ENCODE measurements at places on chromosomes 4 and X.
A peak's percentile ranks its signal among the peaks of the same experiment; 100 is the strongest.

- no peak for DNase-seq
These were observed 362.9 kb downstream of the PDGFC start for GRCh38 chr4:156608651-156609050.

GRCh38 chr4:122830426-122831095, 3.9 kb downstream of the FGF2 start:
- DNase-seq = no peak

GRCh38 chr4:163554870-163555465, 60.5 kb downstream of the TMA16 start:
- DNase-seq = no peak

- no peak for DNase-seq
These were observed 156.5 kb downstream of the NHS start for GRCh38 chrX:17531500-17531899.

DNA sequence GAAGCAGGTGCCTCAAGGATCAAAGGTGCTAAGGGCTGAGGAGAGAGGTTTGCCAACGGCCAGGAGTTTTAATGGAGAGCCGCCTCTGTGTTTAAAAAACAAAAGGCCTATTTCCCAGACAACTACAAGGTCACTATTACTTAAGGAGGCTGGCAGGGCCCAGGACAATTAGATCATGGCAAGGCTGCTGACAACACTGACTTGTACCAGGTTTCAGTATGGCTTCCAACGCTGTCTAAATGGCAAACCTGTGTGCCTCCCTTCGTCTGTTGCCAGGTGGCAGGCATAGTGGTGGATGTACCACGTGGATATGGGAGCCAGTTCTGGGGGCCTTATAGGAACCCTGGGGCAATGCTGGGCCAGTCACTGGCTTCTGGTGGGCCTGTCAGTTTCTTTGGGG, 41.0 kb downstream of the NSG1 start:
- no peak for DNase-seq

- no peak for DNase-seq
These were observed 101.4 kb downstream of the AFAP1 start for GRCh38 chr4:7838136-7838782.

- DNase-seq = no peak
These were observed 107.1 kb downstream of the TMEM131L start for GRCh38 chr4:153573221-153573620.

- no peak for DNase-seq
These were observed 118.9 kb upstream of the MED14 start for GRCh38 chrX:40854242-40854641.

GRCh38 chrX:125444659-125445058, 125.0 kb downstream of the TEX13C start:
- DNase-seq = no peak

DNA sequence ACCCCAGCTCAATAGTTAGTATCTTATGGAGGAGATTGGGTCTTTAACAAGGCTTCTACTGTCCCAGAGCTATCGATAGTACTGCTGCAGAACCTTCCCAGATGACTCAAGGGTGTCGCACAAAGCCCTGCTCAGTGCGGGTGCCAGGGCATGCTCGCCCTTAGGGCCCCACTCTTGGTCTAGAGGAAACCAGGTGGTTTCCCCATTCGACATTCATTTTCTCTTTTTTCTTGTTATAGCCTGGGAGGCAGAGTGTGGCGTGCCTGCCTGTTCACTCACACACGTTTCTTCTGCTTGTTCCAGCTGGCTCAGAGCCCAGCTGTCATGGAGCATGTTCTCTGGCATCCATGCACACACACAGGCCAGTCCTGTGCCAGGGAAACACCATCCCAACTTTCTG, 144.5 kb downstream of the SMIM20 start:
- peak; percentile 24 for DNase-seq

- peak; percentile 2 for DNase-seq
These were observed 61.4 kb downstream of the WFS1 start for GRCh38 chr4:6331018-6331417.

DNA sequence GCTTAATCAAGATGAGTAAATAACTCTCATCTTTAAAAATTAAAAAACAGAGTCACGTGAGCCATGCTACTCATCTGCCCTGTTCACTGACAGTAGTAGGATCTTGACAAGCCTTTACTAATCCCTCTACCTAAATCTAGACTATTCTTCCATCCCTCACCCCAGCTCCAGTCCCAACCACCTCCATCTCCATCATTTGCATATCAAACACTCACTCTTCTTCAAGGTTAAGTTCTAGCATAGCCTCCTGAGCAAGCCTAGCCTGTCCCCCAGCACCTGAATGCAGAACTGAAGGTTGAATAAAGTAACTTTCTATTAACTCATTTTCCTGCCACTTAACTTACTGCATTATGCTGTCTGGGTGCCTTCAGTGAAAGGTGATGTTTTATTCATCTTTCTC, 72.5 kb downstream of the YIPF7 start:
- DNase-seq = no peak

- DNase-seq = no peak
These were observed 501.7 kb upstream of the TENM3 start for GRCh38 chr4:181741513-181741912.

- DNase-seq = no peak
These were observed 63.0 kb downstream of the ZNF732 start for GRCh38 chr4:242121-242848.

DNA sequence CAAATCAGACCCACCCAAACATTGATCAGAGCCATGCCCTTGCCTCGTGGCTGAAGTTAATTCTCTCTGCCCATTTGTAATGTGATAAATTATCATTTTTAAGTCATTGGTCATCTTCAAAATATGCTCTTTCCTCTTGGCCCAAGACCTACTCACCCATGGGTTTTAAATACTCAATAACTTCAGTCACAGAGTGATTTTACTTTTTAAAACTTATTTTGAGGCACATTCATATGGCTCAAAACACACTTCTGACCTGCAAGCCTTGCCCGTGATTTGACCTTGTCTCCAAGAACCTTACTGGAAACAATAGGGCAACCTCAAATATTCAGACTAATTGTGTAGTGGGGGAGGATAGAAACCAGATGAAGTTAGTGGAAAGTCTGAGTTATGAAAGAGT, 176.2 kb upstream of the LNX1 start:
- no peak for DNase-seq

DNA sequence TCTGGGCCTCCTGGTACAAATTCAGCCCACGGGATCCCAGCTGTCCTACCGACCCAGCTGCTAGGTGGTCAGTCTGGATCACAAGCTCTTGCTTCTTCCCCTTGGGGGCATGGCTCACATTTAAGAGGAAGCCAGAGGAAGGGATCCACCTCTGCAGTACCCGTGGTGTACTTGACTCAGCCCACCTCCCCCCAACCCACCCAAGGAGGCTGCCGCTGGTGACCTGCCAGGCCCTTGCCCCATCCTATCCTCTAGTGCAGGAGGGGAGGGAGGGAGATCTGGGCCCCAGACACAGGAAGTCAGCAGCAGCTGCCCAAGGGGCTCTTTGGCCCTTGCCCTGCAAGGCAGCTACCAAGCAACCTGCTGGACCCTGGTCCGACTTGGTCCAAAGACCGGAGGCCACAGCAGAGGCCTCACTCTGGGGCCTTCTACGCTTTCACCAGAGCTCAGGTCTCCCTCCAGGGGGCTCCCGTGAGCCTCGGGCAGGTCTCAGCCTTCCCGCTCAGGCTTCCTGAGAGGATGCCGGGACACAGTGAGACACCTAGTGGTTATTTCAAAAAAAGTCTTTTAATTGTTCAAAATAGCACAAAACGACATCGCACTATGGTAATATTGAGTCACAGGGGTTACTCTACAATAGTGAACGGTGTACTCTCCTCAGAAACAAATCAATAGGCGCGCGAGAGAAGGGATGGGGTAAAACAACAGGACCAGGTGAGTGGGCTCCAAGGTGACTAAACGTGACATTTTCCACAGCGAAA, 2.7 kb upstream of the RENBP start:
- DNase-seq = peak; percentile 74

DNA sequence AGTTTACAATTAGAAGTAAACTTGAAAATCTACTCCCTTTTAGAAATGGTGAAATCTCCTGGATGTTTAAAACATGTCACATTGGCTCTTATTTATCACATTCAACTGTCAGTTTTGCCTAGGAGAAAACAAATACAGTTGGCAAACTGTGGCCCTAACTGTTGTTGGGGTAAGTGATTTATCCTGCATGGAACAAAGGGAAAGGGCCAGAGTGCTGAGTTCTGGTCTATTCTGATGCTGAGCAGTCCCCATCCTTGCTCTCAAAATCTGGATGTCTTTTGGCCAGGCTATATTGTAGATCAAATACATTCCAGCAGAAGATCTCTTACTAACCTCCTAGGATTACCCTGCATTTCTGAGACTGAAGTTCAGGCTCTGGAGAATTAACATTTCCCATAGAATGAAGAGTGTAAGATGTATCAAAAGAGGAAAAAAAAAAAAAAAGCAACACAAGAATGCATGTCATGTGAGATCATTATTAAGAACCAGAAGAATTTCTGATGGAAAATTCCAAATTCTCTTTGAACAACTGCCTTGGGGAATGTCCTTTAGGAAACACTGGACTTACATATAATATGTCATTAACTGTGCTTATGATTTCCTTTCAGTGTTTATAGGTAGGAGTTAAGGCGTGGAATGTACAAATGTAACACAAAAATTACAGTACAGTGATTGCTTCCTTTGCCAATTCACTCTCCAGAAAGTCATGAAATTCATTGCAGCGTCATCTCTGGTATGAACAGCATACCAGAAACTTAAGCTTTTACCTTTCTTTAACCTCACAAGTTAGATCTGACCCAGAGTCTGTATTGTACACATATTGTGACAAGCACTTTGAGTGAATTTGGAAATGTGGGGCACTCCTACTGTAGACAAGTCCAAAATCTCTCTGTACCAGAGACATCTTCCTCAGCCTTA, 1012.5 kb upstream of the LCORL start:
- no peak for DNase-seq

- no peak for DNase-seq
These were observed 13.8 kb upstream of the ATOH1 start for GRCh38 chr4:93814722-93815121.

DNA sequence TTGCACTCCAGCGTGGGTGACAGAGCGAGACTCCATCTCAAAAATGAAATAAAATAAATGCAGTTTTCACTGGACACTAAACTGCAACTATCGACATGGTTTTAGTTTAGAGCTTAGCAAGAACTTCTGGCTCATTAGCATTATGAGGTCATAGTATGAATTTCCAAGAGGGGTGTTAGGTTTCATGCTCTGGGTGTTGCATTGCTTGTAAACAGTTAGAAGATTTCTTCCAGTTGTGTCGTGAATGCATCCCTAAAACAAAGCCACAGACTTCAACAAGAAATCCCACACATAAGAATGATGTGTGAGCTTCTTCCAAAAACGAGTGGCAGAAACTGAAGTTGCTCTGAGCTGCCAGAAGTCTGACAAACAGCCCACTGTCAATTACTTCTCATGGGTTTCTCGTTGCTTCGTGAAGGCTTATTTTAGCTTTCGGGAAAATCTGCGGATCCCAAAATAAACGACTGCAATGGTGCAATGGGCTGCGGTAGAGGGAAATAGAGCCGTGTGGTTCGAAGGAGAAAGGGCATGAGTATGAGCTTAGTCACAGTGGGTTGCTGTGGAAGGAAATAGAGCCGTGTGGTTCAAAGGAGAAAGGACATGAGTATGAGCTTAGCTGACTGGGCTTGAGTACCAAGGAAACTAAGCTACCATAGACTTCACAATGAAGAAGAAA, 354.9 kb downstream of the DHRSX start:
- no peak for DNase-seq

DNA sequence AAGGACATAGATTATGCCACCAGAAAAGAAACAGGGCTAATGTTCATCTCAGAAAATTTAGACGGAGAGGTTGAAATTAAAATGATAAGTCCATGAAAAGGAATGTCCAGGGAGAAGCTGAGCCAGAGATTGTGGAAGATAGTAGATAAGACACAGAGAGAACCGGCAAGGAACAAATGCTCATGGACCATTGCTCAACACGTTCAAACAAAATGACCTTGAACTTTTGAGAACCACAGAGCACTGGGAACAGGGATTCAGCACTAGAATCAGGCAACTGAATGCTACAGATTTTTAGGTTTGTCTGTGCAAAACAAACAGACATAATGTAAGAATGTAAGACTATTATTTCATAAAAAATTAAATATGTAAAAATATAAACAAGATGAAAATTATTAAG, 206.3 kb downstream of the PDGFC start:
- no peak for DNase-seq

GRCh38 chr4:86968547-86968946, 33.7 kb downstream of the AFF1 start:
- DNase-seq = no peak

DNA sequence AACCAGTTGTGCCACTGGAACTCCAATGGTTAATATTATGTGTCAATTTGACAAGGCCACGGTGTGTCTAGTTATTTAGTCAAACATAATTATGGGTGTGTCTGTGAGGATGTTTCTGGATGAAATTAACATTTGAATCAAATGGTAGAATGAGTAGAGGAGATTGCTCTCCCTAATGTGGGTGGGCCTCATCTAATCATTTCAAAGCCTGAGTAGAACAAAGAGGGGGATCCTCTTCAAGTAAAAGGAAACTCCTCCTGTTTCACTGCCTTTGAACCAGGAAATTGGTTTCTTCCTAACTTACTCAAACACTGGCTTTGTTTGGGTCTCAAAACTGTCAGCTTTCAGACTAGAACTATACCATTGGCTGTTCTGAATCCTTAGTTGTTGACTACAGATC, 1692.1 kb downstream of the PCDH19 start:
- no peak for DNase-seq

DNA sequence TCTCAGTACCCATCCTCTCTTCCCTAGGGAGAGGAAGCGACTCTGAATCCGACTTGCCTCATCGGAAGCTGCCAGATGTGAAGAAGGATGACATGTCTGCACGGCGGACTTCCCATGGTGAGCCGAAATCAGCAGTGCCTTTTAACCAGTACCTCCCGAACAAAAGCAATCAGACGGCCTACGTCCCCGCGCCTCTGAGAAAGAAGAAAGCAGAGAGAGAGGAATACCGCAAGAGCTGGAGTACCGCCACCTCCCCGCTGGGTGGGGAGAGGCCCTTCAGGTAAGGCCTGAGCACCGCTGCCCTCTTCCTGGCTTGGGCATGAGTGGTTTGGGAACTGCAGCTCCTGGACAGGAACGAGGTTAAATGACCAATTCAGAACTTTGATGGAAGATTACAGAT, 81.2 kb downstream of the LIMCH1 start:
- DNase-seq = no peak

- no peak for DNase-seq
These were observed 227.7 kb downstream of the VEGFC start for GRCh38 chr4:176565049-176565448.

DNA sequence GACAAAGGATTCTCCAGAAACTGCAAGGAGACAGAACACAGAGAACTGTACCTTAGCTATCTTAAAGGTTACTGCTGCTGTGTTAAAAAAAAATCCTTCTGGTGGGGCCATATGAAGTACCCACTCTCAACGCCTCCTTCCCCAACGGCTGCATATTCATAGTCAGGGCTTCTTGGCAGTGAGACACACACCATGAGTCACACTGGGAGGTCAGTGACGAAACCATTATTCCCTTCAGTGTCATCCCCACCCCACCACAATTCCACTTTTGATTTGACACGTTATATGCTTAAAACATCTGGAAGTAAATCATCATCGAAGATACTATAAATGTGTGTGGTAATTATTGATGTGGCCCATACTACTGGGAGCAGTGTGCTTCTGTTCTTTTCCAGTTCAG, 271.5 kb downstream of the LDB2 start:
- no peak for DNase-seq
